ENCODE measurements at places on chromosomes 16 and 17.

DNA sequence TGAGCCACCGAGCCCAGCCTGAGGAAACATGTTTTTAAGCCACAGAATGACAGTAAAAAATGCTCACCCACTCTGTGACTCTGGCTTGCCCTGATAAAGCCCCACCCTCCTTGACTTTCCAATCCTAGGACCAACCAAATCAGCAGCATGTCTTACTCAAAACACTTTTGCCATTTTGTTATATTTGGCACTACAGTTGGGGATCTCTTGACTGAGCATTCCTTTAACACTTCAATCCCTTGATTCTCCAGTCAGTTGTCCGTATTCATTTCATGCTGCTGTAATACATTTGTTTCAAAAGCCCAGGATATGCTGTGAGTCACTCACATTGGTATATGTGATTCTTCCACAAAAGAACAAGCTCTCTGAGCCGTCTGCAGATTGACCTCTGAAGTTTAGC, 8.2 kb downstream of the MYH3 start:
- DNase-seq, result no peak

DNA sequence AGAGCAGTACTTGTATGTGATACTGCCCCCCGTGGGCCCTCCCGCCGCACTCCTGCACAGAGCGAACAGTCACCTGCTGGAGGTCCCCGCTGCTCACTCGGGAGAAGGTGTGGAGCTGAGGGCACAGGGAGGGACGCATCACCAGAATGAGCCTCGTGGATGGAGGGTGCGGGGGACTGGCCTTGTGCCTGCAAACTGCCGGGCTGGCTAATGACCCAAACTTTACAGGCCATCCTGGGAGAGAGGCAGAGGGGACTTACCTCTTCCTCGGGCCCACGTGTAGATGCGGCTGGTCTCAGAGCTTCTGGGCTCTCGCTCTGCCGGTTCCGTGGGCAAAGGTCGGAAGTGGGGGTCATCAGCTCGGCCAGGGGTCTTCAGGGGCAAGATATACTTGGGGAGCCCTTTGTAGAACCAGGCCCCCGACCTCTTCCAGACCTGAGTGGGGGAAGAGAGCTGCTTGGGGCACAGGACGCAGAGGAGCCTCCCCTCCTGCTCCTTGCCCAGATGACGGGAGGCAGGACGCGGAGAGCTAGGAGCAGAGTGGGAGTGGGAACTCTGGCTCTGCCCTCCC, 65.5 kb upstream of the DOC2B start:
- no peak for DNase-seq

- DNase-seq, result no peak
Measured at GRCh38 chr17:77371117-77371887, 230.5 kb downstream of the SEC14L1 start.

DNA sequence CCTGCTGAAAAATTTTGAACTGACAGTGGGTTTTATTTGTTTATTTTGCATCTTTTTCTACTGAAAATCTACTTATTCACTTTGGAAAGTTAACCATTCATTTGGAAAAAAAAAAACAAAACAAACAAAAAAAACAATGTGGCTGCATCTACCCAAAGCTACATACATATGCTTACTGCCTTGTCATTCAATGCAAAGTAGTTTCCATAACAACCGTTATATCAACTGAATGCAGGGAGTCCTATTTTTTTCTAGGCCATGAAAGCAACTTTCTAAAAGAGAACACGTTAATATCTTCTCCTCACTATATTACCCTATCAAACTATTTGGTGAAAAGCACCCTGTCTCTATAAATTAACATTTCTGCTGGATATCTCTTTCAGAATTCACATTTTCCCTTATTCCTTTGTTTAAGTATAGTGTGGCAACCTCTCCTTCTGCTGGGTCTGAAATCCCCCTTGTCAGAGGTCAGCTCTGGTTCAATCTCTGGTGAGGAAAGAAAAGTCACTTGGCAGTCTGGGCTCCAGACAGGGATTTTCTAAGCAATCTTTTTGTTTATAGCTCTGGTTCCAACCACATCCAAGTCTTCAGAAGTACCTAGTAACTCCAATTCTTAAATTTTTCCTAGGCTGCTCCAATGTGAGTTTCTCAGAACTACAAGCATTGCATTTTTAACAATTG, 528.4 kb upstream of the TOM1L1 start:
- DNase-seq, result no peak

DNA sequence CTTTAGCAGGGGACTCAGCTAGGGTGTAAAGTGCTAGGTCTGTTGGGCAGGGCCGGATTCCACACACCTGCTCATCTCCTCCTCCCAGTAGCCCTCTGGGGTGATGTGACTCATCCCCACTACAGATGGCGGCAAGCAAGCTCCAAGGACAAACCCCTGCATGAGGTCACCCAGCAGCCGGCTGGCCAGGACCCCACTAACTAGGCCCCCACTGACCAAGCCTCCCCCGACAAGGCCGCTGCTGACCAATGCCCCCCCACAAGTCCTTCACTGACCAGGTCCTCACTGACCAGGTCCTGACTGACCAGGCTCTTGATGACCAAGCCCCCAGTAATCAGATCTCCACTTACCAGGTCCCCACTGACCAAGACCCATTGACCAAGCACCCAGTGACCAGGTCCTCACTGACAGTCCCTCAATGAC, 36.7 kb downstream of the TNFRSF13B start:
- no peak for DNase-seq

DNA sequence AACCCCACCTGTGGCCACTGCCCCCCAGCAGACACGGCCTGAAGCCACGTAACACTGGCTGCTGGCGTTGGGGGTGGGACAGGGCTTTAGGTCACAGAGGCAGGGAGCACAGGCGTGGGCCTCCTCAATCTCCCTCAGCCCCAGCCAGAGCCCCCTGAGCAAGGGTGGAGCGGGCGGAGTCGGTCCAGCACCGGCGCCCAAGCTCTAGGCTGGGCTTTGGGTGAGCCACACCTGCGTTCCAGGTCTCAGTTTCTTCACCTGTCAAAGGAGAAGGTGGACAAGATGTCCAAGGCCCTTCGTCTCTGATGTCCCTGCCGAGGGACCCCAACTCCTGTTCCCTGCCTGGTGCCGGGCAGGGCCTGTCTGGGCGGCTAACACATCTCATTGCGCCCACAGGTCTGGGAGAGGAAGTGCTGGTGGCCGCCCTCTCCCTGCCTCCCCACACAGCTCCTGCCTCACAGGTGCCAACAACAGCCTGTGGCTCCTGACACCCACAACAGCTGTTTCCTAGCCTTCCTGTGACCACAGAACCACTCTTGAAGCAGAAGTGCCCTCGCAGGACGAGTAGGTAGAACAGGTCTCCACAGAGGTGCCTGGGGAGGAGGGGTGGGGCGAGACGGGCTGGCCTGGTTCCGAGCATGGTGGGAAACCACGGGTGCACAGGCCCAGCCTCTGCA, 12.0 kb downstream of the FAM83G start:
- no peak for DNase-seq

DNA sequence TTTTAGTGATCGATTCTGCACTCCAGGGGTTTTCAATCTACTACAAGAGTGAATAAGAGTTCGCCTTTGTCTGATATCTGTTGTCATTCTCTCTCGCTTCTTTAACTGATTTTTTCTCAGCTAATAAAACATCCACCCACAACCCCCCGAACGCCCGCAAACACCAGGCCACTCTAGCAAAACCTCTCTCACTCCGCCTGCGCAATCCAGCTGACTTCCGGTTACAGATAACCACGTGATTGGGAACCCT, 338 bp upstream of the RPL19 start:
- DNase-seq, result peak; percentile 95

DNA sequence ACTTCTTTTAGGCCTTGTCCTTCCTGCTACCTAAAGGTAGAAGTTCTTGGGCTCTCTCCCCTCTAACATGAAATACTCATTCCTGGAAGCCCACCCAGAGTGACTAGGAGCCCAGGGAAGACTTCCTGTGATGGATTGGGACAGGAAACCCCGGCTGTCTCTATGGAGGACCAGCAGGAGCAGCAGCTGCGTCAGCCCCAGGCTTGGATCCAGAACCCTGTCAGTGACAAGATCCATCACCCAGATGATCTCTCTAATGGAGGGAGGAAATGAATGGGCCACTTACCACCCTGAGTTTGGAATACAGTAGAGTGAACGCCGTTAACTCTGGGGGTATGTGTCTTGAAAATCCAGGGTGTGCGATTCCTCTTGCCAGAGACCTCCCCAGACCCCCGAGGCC, 195.7 kb upstream of the WSCD1 start:
- DNase-seq, result no peak

GRCh38 chr17:38844261-38844757, 9.2 kb downstream of the RPL23 start:
- DNase-seq, result no peak

DNA sequence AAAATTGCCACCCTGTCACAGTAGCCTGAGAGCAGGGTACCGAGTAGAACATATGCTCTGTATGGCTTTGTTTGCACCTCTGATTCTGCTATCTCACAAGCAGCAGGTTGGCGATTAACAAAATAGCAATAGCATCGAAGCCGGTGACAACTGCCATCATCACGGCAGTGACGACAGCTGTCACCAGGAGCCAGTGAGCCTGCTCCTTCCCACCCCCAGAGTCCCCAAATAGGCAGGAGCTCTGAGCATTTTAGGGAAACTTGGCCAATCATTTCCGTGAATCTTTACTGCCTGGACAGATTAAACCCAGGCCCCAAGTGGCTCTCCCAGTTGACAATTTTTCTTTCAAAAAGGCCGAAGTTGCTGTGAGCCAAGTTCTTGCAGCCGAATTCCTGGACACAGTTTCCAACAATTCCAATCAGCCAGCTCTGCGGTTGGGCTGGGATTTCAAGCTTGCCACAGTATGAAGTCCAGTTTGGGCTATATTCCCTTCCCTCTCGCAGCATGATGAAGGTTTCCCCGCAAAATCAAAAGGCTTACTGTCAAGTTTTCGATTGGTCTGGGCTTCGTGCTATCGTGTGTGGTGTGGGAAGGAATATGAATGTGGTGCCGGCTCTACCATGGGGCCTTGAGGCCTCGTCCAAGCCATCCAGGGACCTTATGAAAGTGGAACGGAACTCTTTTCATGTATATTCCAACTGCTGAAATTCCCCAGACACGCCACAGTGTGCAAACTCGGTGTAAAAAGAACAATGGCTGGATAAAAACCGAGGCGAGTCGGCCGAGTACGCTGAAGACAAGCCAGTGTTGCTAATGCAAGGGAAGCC, 186.6 kb downstream of the C16orf78 start:
- DNase-seq, result no peak

- no peak for DNase-seq
Measured at GRCh38 chr16:59840169-59840568, 1106.1 kb upstream of the GOT2 start.

- DNase-seq, result no peak
Measured at GRCh38 chr17:82611140-82612058, 36.8 kb downstream of the WDR45B start.

- peak; percentile 25 for DNase-seq
Measured at GRCh38 chr16:19583665-19584300, 28.3 kb downstream of the VPS35L start.

DNA sequence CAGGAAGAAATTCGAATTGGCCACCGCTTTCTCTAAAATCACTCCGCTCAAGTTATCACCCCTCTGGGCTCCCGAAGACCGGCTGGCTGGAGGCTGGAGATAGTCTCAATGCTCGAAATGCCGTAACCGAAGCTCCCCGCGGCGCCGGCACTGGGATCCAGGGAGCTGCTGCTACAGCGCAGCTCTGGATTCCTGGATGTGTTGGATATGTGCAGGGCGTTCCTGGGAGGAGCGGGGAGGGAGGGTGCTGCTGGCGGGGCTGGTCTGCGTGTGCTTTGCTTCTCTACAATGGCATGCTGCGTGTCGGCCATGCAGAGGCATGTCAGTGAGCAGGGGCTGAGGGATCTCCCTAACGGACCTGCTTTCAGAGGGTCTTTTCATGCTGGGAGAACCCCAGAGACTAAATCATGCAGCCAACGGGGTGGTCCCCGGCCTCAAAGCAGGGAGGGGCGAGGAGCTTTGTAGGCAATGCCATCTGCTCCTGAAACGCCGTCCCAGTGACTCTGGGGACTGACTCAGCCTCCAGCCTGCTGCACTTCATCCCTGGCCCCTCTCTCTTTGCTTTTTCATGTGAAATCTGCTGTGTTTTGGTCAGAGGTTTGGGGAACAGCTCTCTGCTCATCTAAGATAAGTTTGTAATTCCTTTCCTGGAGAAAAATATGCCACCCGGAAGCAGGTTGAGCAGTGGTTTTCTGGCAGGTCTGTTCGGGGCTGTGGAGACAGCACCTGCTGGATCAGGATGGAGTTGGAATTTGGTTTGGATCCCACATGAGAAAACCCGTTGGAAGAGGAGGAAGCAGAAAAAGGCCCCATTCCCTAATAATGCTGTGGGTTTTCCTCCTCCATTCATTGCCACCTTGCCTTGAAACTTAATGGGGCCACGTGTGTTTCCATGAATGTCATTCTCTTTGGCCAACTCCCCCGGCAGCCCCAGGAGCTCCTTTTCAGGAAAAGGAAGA, 311.4 kb downstream of the SEC14L1 start:
- DNase-seq, result no peak

DNA sequence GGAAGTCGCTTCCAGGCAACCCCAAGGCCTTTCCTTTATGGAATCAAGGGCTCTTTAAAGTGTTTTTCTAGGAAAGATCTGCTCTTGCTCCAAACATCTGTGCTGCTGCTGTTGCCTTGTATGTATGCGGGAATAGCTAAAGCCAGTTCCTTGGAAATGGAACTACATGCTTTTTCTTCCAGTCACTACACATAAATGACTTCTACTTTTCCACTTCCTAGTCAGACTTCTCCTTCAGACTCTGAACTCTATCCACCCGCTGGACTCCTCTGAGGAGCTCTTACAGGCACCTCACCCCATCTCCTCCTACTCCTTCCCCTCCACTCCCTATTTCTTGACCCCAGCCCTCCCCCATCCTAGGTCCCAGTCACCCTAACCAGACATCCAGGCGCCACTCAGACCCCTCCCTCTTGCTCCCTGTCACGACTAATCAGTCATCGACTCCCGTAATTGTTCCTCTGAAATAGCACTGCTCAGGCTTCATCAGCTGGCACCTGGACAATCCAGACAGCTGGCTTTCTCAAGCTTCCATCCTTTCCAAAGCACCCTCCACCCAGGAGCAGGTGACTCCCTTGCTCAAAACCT, 15.0 kb upstream of the PEMT start:
- DNase-seq, result no peak

- no peak for DNase-seq
Measured at GRCh38 chr17:50585346-50585745, 24.8 kb downstream of the CACNA1G start.

DNA sequence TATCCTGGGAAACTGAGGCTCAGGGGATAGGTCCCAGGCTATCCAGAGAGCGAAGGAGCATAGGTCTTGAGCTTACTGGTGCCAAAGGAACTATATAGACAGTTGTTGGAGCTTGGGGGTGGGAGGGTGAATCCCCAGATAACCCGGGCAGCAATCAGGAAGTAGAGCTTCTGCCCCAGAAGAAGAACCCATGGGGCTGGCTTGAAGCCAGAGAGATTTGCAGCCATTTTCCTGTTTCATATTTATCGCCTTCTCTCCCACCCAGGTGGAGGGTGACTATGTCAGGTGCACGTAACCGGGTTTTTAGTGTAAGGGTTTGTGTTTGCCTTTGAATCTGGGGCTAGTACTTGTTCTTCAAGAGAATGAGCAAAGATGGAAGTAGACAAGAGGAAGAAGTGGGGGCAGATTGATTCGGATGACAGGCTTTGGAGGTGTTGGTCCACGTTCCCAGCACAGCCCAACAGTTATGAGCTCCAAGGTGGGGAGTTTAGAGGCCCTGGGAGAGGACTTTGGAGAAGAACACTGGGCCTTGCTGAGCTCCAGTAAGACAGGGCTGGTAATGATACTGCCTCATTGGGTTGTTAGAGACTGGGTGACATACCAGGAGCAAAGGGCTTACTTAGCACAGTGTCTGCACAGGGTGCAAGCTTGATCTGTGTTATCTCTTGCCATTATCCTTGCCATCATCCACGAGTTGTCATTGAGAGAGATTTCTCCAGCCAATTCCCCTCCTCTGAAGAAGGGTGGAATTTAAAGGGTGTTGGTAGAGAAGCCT, 145.6 kb downstream of the CCDC182 start:
- no peak for DNase-seq

GRCh38 chr17:65523411-65523810, 38.0 kb downstream of the AXIN2 start:
- DNase-seq, result no peak
